Cerebellar nuclear complex (tissue), 1 donor: ENCODE measurements at places on chromosomes 1 and 21.

DNA sequence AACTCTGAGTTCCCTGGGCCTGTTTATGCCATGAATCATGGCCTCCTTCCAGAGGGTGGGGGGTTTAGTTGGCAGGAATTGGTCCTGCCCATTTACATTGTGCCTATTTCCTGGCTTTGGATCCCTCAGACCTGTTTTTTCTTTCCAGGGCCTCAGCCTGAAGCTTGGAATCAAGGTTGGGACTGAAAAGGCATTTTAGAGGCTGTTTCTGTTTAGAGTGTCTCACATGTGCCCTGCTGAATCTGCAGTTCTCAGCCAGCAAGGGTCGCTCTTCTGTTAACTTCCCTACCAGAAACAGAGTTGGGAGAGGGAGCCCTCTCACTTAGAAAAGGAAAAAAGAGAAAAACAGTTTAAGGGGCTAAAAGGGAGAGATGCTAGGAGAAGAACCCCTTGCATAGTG, 191.1 kb downstream of the PTPRC start:
- DNase-seq: no peak

DNA sequence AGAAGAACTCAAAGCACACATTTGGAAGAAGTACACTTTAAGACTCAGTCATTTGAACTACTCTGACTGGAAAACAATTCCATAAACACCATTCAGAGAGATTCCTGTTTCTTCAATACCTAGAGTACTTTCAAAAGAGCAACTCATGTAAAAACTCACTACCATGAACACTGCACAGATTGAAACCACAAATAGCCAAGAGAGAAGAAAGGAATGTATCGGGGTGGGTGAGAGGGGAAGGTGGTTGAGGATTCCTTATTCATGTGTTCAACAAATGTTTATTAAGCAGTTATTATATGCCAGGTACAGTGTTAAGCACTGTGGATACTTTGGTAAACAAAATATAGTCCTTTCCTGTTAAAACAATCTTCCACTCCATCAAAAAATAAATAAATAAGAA, 64.7 kb downstream of the NRIP1 start:
- no peak for DNase-seq

- DNase-seq: no peak
Observed at GRCh38 chr1:101854271-101854670, 142.5 kb downstream of the OLFM3 start.

DNA sequence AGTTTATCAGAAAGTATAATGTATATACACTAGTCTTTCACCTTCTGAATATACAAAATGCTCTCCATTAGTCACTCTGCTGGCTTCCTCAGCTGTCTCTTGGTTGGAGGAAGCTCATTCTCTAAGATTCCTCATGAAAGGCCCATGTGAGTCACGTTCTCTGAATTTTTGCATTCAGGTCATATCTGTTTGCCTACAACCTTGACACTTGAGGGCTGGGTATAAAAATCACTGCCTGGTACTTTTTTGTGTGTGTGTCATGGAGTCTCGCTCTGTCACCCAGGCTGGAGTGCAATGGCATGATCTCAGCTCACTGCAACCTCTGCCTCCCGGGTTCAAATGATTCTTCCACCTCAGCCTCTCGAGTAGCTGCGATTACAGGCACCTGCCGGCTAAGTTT, 2.8 kb upstream of the GALNT2 start:
- no peak for DNase-seq

- peak; percentile 67 for DNase-seq
Observed at GRCh38 chr1:25906644-25907300, 553 bp upstream of the STMN1 start.

DNA sequence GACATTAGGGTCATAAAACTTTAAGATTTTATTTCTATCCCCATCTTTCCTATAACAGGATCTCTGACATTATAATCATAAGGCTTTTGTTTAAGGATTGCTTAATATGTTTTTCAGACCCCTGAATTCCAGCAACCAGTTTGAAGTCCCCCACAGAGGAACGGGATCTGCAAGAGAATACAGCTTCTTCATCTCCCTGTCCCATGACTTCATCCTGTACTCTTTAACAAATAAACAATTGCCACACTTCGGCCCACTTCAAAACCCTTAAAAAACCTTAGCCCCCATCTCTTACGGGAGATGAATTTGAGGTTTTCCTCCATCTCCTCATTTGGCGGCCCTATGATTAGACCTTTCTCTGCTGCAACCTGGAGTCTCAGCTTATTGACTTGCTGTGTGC, 35.8 kb downstream of the TESK2 start:
- no peak for DNase-seq

- no peak for DNase-seq
Observed at GRCh38 chr1:237507005-237507404, 383.7 kb downstream of the ZP4 start.

- DNase-seq: no peak
Observed at GRCh38 chr1:101174722-101175121, 62.1 kb upstream of the S1PR1 start.

DNA sequence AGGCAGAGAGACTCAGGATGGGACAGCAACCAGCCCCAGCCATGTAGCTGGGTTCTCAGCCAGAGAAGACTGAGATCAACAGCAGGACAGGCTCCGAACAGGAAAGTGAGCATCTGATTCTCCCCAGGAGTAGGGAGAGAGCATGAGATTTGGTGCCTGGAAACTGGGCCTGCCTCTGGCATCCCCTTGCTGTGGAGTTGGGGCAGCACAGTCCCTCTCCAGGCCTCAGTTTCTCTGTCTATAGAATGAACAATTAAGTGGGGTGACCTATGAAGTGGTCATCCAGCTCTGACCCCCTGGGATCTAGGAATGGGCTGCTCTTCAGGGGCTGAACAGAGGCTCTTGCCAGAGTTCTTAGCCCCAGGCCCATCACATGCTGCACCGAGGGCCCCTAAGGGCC, 55.6 kb downstream of the KLHDC7A start:
- no peak for DNase-seq

GRCh38 chr21:34973685-34974084, 75.4 kb downstream of the RUNX1 start:
- no peak for DNase-seq

- DNase-seq: no peak
Observed at GRCh38 chr1:56309065-56309464, 270.3 kb downstream of the PLPP3 start.

DNA sequence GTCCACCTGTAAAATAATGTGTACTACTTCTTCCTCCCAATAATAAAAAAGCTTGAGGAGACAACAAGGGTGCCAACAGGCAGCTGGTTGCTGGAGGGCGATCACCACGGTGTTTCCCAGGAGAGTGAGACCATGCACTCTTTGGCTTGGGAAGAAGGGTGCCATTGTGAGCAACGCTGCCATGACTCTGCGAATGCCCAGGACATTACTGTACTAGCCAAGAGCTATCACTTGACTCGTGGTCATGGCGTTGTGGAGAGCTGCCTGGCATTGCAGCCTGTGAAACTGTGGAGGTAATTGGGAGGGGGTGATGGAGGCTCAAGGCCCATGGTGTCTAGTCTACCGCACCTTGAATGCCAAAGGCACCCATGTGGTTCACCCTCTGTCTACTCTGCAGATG, 14.6 kb upstream of the PRMT2 start:
- no peak for DNase-seq

- peak; percentile 39 for DNase-seq
Observed at GRCh38 chr1:22855668-22856606, 116.7 kb downstream of the LACTBL1 start.

DNA sequence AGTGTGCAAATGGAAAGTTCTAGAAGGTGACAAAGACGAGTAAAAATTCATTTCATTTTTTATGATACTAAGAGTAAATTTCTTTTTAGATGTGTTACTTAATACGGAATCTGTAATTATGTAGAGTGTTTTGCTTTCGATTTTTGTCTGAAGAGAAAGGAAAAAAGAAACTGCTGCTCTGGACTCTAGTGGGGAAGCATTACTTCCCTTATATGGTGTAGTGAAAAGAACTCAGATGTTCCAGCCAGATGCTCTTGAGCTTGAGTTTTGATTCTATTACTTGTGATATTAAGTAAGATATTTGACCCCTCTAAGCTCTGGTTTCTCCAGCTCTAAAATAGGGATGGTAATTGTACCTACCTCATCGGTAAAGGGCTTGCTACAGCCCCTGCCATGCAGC, 12.2 kb upstream of the GPR161 start:
- DNase-seq: no peak

GRCh38 chr1:233668146-233668724, 54.3 kb downstream of the KCNK1 start:
- peak; percentile 76 for DNase-seq

- DNase-seq: no peak
Observed at GRCh38 chr1:6691507-6691906, 10.1 kb downstream of the DNAJC11 start.

DNA sequence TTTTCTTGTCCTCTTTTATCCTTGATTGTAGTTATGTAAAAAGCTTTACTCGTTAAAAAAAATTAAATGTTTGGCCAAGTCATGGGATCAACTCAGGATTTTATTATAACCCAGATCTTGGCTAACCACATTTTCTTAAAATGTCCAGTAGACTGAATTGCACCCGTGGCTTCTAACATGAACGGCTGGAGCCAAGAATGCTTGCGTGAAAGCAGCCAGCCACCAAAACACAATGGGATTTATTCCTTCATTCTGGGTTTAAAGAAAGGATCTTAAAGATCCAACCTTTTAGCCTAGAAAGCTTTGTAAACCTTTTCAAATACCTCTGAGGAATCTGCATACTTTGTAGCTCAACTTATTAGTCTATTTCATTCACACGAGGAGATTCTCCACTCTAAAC, 404.4 kb downstream of the USP25 start:
- no peak for DNase-seq

GRCh38 chr1:172378109-172378760, 42.2 kb upstream of the C1orf105 start:
- no peak for DNase-seq

- DNase-seq: no peak
Observed at GRCh38 chr1:33131191-33131590, 50.2 kb downstream of the AZIN2 start.

DNA sequence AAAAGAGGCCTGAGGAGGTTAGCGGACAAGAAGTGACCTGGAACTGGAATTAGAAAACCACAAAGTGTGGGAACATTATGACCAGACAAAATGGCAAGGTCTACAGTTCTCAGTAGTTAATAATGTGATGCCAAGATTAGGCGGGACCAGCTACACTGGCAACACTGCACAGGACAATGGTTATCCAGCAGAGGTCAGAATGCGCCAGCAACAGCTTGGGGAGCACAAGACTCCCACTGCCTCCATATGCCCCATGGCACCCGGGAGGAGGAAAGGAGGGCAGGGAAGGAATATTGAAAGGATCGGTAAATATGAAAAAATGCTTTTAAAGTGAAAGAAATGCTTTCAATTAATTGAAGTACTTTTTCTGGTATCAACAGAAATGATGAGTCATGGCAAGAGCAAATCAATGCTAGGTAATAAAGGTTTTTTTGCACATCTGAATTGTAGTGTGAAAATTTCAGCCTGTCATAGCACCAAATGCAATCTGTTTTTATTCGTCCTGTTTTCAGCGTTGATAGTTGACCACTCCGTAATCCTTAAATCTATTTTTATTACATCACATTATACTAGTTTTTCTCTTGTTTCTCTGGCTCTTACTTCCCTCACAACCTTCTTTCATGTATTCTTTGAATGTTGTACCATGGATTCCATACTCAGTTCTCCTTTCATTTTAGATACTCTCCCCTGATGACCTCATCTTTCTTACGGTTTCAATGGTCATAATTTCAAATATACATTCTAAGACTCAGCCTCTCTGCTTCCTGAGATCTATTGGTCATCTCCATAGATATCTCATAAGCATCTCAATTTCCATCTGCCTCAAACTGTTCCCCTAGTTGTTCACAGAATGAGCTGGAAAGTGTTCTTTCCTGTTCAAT, 30.7 kb downstream of the VCAM1 start:
- no peak for DNase-seq

- no peak for DNase-seq
Observed at GRCh38 chr1:111234258-111234657, 6.7 kb downstream of the CHI3L2 start.

GRCh38 chr21:24881506-24881905, 725.8 kb downstream of the MRPL39 start:
- DNase-seq: no peak

DNA sequence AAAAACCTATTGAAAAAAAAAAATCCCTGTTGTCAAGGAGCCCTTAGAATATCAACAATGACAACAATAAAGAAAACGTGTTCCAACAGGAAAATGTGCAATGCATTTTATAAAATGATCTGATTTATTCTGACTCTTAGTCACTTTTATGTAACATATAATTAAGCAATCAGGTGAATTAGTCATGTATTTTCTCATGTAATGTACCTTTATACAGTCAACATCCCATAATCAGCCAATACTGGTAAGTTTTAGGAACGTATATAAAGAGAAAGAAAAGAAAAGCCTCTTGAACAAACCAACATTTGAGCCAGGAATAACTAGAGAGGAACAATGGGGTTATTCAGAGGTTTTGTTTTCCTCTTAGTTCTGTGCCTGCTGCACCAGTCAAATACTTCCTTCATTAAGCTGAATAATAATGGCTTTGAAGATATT, at the start of gene CLCA4:
Gene CLCA4 (plus strand): TSS at position 292 of the 435 bp plus-strand sequence. CDS start 42 bp downstream, at position 334.
- DNase-seq: no peak

- no peak for DNase-seq
Observed at GRCh38 chr1:206796981-206797402, 24.7 kb upstream of the IL10 start.

DNA sequence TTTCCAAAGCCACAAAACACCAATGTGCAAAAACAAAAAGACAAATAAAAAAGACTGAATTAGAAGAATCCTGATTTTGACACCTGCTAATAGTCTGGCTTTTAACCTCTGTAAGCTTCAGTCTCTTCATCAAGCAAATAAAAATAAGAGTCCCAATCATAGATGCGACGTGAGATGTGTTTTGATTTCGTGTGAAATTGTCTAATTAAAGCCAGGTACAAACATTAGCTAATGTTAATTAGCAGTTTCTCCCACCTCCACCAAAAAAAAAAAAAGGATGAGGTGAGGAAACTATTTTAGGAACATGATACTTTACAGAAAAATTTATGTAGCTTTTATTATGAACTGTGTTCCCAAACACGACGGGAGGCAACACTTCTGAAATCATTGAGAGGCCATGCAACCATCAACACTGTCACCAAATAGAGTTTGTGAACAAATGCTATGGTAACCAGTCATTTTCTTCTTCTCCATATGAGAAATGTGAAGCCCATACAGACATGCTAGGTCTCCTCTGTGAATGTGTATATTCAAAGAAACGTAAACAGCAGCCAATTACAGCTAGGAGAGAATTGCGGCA, 6.7 kb upstream of the EVI5 start:
- DNase-seq: no peak

DNA sequence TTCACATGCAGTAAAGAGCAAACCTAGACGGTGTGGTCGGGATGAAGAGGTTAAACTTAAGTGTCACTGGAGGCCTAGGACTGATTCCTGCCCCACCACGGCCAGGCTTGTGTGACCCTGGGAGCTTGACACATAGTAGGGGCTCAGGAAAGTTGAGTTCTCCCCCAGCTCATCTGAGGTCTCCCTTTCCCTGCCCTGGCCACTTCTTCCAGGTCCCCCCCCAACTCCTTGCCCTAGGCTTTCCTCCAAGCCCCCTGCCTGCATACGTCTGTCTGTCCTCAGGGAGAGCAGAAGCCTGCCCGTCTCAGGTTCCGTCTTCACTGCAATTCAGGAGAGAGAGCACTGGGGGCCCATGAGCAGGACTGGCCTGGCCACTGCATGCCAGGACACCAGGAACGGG, 225.8 kb downstream of the PTPRU start:
- no peak for DNase-seq
